ENCODE measurements at places on chromosomes 5 and 9. TPM values are rescaled to one million over a fixed set of nuclear protein-coding genes. Genes with fewer than 3 reads are reported as not detected.

VCAN gene
- total RNA-seq, result 281 TPM

IQGAP2 gene
- total RNA-seq, result 1.2 TPM

DNAJB5 gene
- 8.2 TPM for total RNA-seq

LCN9 gene
- not detected for total RNA-seq

PIP5KL1 gene
- total RNA-seq, result 2.0 TPM

WDR38 gene
- not detected for total RNA-seq

FOXD4L6 gene
- not detected for total RNA-seq

ZFP2 gene
- total RNA-seq, result under 0.01 TPM

DDX4 gene
- 0.28 TPM for total RNA-seq

PCDHGA3 gene
- total RNA-seq, result 1.7 TPM

PCA3 gene
- under 0.01 TPM for total RNA-seq

GABBR2 gene
- 0.56 TPM for total RNA-seq

LCN6 gene
- total RNA-seq, result not detected

PAM gene
- 232 TPM for total RNA-seq

HTR4 gene
- total RNA-seq, result not detected

LHX6 gene
- under 0.01 TPM for total RNA-seq

GABRP gene
- under 0.01 TPM for total RNA-seq

NTNG2 gene
- 0.96 TPM for total RNA-seq

IFNA16 gene
- total RNA-seq, result not detected

PCDHGB4 gene
- total RNA-seq, result 9.6 TPM

RAB3C gene
- not detected for total RNA-seq
